NCI-H82 (cell line): ENCODE measurements at places on chromosomes 12 and 14.

- no peak for DNase-seq
Measured at GRCh38 chr14:103730490-103731035, 15.0 kb downstream of the ZFYVE21 start.

- DNase-seq: no peak
Measured at GRCh38 chr12:121186826-121187225, 23.1 kb upstream of the P2RX4 start.

- DNase-seq: peak; percentile 79
Measured at GRCh38 chr12:48977290-48978281, 536 bp upstream of the WNT1 start.

GRCh38 chr12:4289231-4289878 is 15.8 kb downstream of the CCND2 start:
- no peak for DNase-seq

GRCh38 chr14:68824517-68825347 is 31.9 kb upstream of the ZFP36L1 start:
- peak; percentile 89 for DNase-seq

- DNase-seq: no peak
Measured at GRCh38 chr14:75738192-75738591, 77.1 kb downstream of the TTLL5 start.
